Fibroblast of skin of abdomen (primary cell): ENCODE measurements at places on chromosomes 12 and 14.

DNA sequence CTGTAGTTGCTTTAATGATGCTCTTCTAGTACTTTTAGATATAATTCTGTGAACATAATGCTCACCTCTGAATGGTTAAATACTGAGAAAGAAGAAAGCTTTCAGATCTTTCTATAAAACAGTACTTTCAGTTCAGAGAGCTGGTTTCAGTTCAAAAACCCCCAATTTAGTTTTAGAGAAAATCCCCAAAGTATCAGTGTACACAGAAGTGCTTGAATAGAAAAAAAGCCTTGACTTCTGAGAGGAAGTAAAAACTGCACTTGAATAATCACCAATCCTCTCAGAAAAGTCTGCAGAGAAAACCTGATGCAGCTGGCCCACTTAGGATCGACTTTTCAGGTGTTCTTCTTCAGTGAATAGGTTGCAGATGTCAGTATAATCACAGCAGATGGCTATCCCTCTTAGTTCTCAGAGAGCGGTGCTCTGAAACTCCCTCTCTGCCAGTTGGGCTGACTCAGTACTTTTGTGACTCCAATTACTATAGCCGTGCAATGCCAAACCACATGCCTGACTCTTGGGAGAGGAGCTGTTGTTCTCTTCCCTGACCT lies 616.3 kb downstream of the LRFN5 start:
- DNase-seq: peak; percentile 73

DNA sequence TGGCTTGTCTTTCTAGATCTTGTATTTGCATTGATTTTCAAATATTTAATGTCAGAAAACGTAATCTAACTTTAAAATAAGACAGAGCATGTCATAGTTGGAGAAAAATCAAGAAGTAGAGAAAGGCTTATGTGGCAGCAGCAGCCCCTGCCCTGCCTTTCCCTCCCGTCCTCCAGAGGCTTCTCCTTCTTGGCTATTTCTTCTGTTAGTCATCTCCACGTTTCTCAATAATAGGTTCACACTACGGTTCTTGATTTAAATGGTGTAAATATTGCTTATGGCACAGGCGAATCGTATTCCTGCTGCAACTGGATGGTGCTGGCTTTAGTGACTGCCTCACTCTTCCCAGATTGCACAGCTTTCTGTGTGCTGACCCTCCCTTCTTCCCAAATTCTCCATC lies 42.8 kb downstream of the SLC8B1 start:
- peak; percentile 67 for DNase-seq

- DNase-seq: no peak
Measured at GRCh38 chr12:119681728-119682638, 14.1 kb downstream of the PRKAB1 start.

DNA sequence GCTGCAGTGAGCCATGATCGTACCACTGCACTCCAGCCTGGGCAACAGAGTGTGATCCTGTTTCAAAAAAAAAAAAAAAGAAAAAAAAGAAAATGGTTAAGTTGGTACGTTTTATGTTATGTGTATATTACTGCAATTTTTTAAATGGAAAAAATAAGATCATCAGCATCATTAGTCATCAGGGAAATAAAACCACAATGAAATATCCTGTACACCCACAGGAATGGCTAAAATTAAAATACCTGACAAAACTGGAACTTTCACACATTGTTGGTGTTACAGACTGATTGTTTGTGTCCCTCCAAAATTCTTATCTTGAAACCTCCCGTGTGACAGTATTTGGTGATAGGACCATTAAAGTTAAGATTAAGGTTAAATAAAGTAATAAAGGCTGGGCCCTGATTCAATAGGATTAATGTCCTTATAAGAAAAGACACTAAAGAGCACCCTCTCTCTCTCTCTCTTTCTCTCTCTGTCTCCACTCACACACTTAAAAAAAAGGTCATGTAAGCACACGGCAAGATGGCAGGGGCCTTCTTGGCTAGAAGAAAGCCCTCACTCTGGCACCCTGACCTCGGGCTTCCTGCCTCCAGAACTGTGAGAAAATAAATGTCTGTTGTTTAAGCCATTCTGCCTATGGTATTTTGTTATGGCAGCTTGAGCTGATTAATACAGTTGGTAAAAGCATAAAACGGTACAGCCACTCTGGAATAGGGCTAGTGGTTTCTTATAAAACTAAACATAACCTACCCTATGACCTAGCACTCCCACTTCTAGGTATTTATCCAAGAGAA lies 48.3 kb upstream of the ZFP36L1 start:
- peak; percentile 44 for DNase-seq

GRCh38 chr14:103227094-103227768 lies 104.0 kb downstream of the TNFAIP2 start:
- DNase-seq: no peak

- peak; percentile 29 for DNase-seq
Measured at GRCh38 chr14:104639885-104640548, 35.4 kb upstream of the TMEM179 start.

GRCh38 chr14:104975481-104976197 lies 2.5 kb downstream of the AHNAK2 start:
- DNase-seq: no peak
